ENCODE measurements at places on chromosomes 12 and 14. TPM values are rescaled to one million over a fixed set of nuclear protein-coding genes. Genes with fewer than 3 reads are reported as not detected.

The LRP1-AS gene
- not detected for total RNA-seq

The NGB gene
- not detected for total RNA-seq

The TMED8 gene
- total RNA-seq, result 6.6 TPM

The SOX5 gene
- total RNA-seq, result 22.5 TPM

The SCYL2 gene
- 33.7 TPM for total RNA-seq

The RASSF8 gene
- total RNA-seq, result 80.6 TPM

The ITGB7 gene
- under 0.01 TPM for total RNA-seq

The TAS2R7 gene
- not detected for total RNA-seq

The FAR2 gene
- 3.7 TPM for total RNA-seq

The ATF1 gene
- 28.2 TPM for total RNA-seq

The DIO2 gene
- total RNA-seq, result 29.6 TPM

The MNAT1 gene
- total RNA-seq, result 51.4 TPM

The DCN gene
- 1,080 TPM for total RNA-seq

The ELK3 gene
- total RNA-seq, result 52.5 TPM

The ACADS gene
- total RNA-seq, result 7.2 TPM

The COX14 gene
- 28.8 TPM for total RNA-seq

The CLEC7A gene
- 0.14 TPM for total RNA-seq

The TMEM229B gene
- total RNA-seq, result 0.43 TPM

The TMEM263 gene
- 107 TPM for total RNA-seq

The FOXG1 gene
- total RNA-seq, result under 0.01 TPM

The NTS gene
- total RNA-seq, result not detected

The RPS26 gene
- total RNA-seq, result 597 TPM

The DIO3 gene
- not detected for total RNA-seq

The KDM2B gene
- total RNA-seq, result 49.5 TPM

The PMCH gene
- total RNA-seq, result not detected

The PLEKHG7 gene
- not detected for total RNA-seq

The OR4K1 gene
- not detected for total RNA-seq

The TMED10 gene
- 263 TPM for total RNA-seq

The KCNA5 gene
- total RNA-seq, result not detected

The HAL gene
- total RNA-seq, result not detected

The TMPRSS12 gene
- total RNA-seq, result not detected
